Iris pigment epithelial cell (primary cell): ENCODE measurements at places on chromosomes 7 and 10.

GRCh38 chr7:151798851-151799448, 78.0 kb downstream of the PRKAG2 start:
- peak; percentile 25 for DNase-seq

GRCh38 chr7:130490311-130490791, 1.5 kb upstream of the MEST start:
- DNase-seq = no peak

DNA sequence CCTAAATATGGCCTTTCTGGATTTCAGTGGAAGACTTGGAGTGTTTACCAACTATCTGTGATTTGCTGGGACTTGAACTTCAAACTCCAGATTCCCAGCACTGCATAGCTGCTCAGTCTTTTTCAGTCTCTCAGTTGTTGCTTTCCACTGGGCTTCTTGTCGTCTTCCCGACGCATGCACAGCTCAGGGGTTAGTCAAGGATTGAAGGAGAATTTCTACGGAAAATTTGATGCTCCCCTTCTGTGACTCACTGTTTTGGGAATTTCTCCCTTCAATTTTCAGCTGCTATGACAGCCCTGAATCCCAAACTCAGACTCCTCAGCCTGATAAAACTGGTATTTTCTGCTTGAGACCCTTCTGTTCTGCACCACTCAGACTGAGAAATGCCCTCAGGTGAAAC, 91.7 kb downstream of the CYP26A1 start:
- DNase-seq = peak; percentile 28

GRCh38 chr10:119061352-119061751, 19.3 kb downstream of the EIF3A start:
- no peak for DNase-seq

- no peak for DNase-seq
Measured at GRCh38 chr10:114232561-114233176, 6.4 kb upstream of the VWA2 start.

- peak; percentile 70 for DNase-seq
Measured at GRCh38 chr10:18681971-18682411, 22.8 kb downstream of the ARL5B start.

GRCh38 chr10:101617102-101617823, 29.1 kb downstream of the DPCD start:
- DNase-seq = peak; percentile 8

- no peak for DNase-seq
Measured at GRCh38 chr10:128926711-128927110, 540.3 kb upstream of the MGMT start.

DNA sequence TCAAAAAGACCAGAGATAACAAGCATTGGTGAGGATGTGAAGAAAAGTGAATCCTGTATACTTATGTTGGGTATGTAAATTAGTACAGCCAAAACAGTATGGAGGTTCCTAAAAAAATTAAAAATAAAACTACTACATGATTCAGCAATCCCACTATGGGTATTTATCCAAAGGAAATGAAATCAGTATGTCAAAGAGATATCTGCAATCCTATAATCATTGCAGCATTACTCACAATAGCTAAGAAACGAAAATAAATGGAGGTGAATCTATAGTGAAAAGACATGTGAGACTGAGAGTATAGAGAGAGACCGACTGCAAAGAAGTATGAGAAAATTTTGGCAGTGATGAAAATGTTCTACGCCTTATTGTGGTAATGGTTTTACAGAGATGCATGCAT, 139.2 kb upstream of the TMEM168 start:
- DNase-seq = peak; percentile 50

DNA sequence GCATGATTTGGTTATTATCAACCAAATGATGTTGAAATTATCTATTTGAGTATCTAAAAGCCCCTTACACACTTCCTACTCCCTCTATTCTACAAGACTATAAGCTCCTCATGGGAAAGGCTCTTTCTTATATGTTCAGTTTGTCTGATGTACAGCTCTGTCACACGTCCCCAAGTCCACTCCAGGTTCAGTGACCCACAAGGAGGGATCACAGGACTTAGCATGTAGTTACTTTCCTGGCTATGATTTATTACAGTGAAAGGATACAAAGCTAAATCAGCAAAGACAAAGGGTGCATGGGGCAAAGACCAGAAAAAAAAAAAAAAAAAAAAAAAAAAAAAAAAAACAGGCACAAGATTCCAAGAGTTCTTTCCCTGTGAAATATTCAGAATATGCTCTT, 125.6 kb upstream of the TMEM106B start:
- DNase-seq = no peak
